ENCODE measurements at places on chromosomes 11 and 22. TPM values are rescaled to one million over a fixed set of nuclear protein-coding genes. Genes with fewer than 3 reads are reported as not detected.

AGBL2 gene
- 3.6 TPM for total RNA-seq

CCDC88B gene
- 128 TPM for total RNA-seq

OR5T1 gene
- total RNA-seq, result not detected

TIMM10 gene
- 90.0 TPM for total RNA-seq

CALCB gene
- total RNA-seq, result 0.90 TPM

MS4A3 gene
- total RNA-seq, result not detected

GRIK4 gene
- total RNA-seq, result not detected

OR52N4 gene
- total RNA-seq, result not detected

KLHL35 gene
- total RNA-seq, result 1.6 TPM

KRTAP5-11 gene
- not detected for total RNA-seq

RASSF10 gene
- not detected for total RNA-seq

NRXN2 gene
- total RNA-seq, result not detected

LRRC74B gene
- total RNA-seq, result not detected

CHADL gene
- total RNA-seq, result 0.11 TPM

VSIG10L2 gene
- total RNA-seq, result not detected

TESMIN gene
- total RNA-seq, result 5.5 TPM

PPM1F gene
- total RNA-seq, result 31.4 TPM

OR5M11 gene
- not detected for total RNA-seq

MS4A6A gene
- total RNA-seq, result not detected

TRIM48 gene
- total RNA-seq, result not detected

RAB3IL1 gene
- not detected for total RNA-seq

SAA1 gene
- total RNA-seq, result not detected

OR51B4 gene
- total RNA-seq, result not detected

PRDM10 gene
- 15.3 TPM for total RNA-seq

ANKK1 gene
- 0.11 TPM for total RNA-seq

DEUP1 gene
- not detected for total RNA-seq

IL18BP gene
- 13.5 TPM for total RNA-seq

MAPK8IP2 gene
- total RNA-seq, result 0.09 TPM

CDC42EP2 gene
- 3.4 TPM for total RNA-seq

OR5B21 gene
- total RNA-seq, result 0.46 TPM

SLC6A5 gene
- total RNA-seq, result not detected

ISX gene
- total RNA-seq, result not detected

C22orf31 gene
- not detected for total RNA-seq

NAALADL1 gene
- 11.9 TPM for total RNA-seq

HTR3A gene
- not detected for total RNA-seq

ZBTB16 gene
- 2.9 TPM for total RNA-seq

NUCB2 gene
- 99.4 TPM for total RNA-seq

ARHGAP8 gene
- 0.30 TPM for total RNA-seq

Measured in activated T-helper 2 cell treated with anti-CD3 and anti-CD28 coated beads, Interferon-gamma antibody, Interleukin-2, Interleukin-4, amounts not matched to agents 10 μg/mL and 5 μg/mL and 100 μg/mL, durations not matched to agents 14 hours and 24 hours and 36 hours (primary cell).